Activated CD4-positive, alpha-beta T cell treated with anti-CD3 and anti-CD28 coated beads, Interleukin-2, amount 50 U/mL, for 1 hour (primary cell): ENCODE measurements at places on chromosomes 1 and 21.

DNA sequence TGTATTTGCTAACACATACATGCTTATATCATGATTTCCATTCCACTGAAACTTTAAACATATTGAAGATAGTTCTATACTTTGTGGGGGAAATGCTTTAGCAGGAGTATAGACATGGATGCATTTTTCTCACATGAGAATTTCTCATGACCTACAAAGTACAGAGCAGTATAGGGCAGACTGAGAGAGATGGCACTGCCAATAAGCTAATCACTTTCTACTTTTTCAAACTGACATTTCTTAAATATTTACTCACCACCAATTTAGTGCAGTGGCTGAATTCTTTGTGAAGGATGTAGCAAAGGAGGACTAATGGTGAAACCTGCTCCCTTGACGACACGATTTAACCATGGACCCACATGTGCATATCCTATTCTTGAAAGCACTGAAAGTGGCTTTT, 923.5 kb downstream of the ADGRL2 start:
- no peak for DNase-seq

DNA sequence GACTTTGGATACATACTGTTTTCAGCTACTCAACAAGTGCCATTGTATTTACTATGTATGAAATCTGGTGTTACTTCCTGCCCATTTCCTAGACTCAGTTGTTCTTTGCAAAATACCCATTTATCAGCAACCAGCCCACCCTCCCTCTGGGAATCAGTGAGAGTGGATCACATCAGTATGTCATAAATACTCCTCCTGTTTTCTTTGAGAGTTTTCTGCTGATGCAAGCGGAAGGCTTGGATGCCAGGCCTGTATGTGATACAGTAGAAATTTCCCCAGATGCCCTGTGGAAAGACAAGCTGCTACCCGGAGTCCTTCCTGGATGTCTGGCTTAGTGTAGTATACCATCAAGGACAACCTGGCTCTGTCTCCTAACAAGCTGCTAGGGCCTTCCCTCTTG, 2.4 kb upstream of the PTPRC start:
- no peak for DNase-seq

GRCh38 chr1:98054786-98055185, 134.0 kb upstream of the DPYD start:
- DNase-seq, result no peak

GRCh38 chr1:147215540-147215916, 9.6 kb downstream of the FMO5 start:
- DNase-seq, result no peak

GRCh38 chr1:53190210-53190611, 6.4 kb upstream of the CPT2 start:
- DNase-seq, result no peak

GRCh38 chr21:31997191-31997590, 124.4 kb downstream of the HUNK start:
- no peak for DNase-seq

GRCh38 chr1:247966532-247967204, 1.6 kb downstream of the OR2AK2 start:
- DNase-seq, result no peak

DNA sequence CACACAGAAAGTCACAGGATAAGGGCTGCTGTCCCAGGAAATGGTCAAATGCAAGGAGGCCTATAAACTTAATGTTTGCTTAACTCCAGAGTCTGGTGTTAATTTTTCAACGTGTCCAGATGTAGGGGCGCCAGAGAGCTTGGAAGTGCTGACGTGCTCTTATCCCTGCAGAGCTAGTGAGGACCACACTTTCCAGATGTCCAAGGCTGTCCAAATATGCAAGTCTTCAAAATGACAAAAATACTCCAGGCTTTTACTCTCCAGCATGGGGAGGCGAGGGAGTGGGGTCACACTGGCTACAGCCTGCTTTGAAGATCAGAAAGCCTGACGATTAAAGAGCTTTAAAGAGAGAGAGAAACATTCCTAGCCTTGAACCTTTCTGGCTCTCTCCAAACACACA, 57.6 kb downstream of the ABCA4 start:
- DNase-seq, result no peak
